A549 treated with AZD2906 at 1 μM for 4 hours (cell line): ENCODE measurements at places on chromosomes 4 and X. TPM values are rescaled to one million over a fixed set of nuclear protein-coding genes. Genes with fewer than 3 reads are reported as not detected.

FGF13 gene
- total RNA-seq = 0.05 to 0.06 TPM in 2 of 5 replicates, not detected in the others

IL1RAPL1 gene
- not detected in 5 replicates for total RNA-seq

MCUB gene
- total RNA-seq = 13.0 to 25.3 TPM (median 20.2 TPM) in 5 replicates

AFF2 gene
- total RNA-seq = not detected in 5 replicates

AP1AR gene
- total RNA-seq = 7.8 to 11.2 TPM (median 10.7 TPM) in 5 replicates

GAGE12F gene
- not detected in 5 replicates for total RNA-seq

CC2D2A gene
- total RNA-seq = 11.3 to 14.0 TPM (median 12.1 TPM) in 5 replicates
